ENCODE measurements at places on chromosomes 5 and 9.

- no peak for DNase-seq
These were observed 25.2 kb downstream of the NEURL1B start for GRCh38 chr5:172666251-172666650.

GRCh38 chr5:151805414-151806223 lies 33.9 kb downstream of the G3BP1 start:
- DNase-seq, result no peak

DNA sequence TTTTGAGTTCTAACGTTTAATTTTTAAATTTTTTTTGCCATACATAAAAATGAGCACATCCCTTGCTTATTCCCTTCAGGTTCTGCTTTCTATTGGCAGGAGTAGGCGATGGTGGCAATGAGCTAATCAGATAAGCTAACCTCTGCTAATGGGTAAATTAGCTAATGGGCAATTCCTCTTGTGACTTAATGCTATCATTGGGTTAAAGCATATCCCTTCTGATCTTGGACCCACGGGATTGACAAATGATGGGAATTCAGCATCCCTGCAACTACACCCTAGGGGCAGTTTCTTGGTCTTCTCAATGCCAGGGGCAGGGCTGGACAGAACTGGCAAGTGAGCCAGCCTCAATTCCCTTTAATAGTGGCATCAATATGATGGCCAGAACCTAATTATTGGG lies 70.2 kb upstream of the IL12B start:
- DNase-seq, result no peak

DNA sequence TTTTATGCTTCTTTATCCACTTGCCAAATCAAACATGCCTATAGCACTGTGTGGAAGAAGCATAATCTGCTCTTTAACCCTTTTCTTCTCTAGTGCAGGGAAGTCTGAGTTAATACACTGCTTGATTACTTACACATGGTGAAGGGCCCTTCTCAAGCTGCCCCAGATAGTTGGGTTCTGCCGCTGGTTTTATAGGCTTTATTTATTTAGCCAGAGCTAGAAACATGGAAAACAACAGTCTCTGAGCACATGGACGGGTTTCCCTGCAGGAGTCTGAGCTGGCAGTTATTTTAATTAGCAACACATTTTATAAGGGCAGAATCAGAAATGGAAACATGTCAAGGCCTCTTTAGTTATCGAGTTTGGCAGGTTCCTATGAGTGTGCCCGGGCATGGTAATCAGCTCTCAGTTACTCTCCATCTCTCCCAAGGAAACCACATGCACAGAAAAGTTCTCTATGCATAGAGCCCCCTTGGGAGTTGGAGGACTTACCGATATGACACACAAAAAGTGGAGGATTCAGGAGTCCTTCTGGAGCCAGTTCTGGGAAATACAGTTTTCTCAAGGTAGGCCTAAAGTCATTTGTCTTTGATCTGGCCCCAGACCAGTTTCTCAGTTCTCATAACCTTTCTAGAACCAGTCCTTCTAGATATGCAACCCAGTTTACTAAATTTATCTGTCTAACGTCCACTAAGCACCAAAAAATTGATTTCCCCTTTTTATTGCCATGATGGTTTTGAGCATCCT lies 564.8 kb downstream of the ACTL7B start:
- no peak for DNase-seq

- DNase-seq, result no peak
These were observed 104.6 kb downstream of the CACNA1B start for GRCh38 chr9:137982200-137982599.

DNA sequence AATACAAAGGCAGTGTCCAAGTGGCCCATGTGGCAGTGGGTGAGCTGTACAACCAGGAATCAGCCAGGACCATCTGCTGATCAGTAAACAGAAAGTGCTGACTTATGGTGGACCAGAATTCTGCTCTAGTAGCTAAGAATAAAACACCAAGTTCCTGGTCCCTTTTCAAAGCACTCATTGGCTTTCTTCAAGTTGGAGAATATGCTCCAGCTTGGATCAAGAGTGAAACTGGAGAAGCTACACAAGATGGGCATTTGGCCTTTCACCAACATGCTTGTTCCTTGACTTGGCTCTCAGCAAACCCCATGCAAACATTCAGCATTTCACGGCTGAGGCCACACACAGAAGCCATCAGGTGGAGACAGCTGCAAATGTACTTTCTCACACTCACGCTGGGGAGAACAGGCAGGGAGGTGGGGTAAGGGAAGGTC lies 32.1 kb downstream of the MARCHF3 start:
- no peak for DNase-seq

GRCh38 chr9:2591967-2592366 lies 29.6 kb upstream of the VLDLR start:
- DNase-seq, result no peak

GRCh38 chr5:54909911-54910870 lies 75.2 kb downstream of the ESM1 start:
- no peak for DNase-seq

GRCh38 chr5:113713051-113713450 lies 199.6 kb downstream of the YTHDC2 start:
- no peak for DNase-seq

- DNase-seq, result no peak
These were observed 616.3 kb downstream of the SLCO4C1 start for GRCh38 chr5:101679816-101680215.

GRCh38 chr5:141664733-141665461 lies 13.7 kb upstream of the FCHSD1 start:
- DNase-seq, result peak; percentile 57

DNA sequence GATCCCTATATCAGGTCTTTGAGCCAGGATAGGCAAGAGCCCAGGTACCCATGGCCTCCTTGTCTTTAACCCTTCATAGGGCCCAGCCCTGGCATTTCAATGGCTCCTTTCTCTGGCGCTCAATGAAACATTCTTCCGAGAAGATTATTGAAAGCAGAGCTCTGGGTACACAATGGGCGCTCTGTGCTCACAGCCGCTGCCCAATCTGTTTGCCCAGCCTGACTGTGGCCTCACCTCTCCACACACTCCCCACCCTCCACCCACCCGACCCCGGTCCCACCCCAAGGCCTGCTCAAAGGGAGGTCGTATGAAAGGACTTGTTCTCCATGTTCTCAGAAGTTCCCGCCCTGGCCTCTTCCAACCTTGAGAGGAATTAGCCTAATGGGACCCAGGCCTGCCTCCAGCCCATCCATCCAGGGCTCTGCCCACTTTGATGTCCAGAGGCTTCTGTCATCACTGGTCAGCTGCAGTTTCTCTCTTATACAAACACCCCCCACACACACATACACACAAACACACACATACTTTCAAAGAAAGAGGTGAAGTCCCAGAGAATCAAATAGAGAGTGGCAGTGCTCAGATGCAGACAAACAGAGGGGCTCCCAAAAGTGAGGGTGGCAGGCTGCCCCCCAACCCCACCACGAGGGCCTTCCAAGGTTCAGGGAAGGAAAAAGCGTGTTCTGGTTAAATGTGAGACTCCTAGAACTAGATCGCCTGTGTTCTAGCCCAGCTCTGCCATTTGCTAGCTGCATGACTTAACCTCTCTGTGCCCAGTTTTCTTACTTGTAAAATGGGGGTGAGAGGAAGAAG lies 5.1 kb upstream of the ARSI start:
- DNase-seq, result no peak

DNA sequence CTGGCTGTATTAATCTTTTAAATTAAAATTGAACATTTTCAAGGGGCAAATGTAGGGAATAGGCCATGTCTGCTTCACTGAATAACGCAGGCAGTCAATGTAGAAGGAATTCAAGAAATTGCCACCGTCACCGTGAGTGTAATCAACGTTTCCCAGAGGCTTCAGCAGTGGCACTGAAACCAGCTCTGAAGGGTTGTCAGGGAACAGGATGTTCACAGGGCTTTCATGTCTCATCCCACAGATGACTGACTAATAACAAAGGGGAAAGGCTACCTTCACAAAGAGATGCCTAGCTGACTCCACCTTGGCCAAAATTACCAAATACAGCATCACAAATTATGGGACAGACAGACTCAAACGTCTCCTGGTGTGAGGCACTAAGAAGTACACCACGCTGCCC lies 70.4 kb upstream of the SIMC1 start:
- DNase-seq, result no peak

- DNase-seq, result peak; percentile 63
These were observed at the start of gene GRK6 for GRCh38 chr5:177426566-177427210. Gene GRK6 (plus strand): TSS chr5:177426676. CDS start chr5:177426846, 170 bp downstream.

GRCh38 chr9:102551346-102551745 lies 443.8 kb upstream of the CYLC2 start:
- DNase-seq, result no peak

DNA sequence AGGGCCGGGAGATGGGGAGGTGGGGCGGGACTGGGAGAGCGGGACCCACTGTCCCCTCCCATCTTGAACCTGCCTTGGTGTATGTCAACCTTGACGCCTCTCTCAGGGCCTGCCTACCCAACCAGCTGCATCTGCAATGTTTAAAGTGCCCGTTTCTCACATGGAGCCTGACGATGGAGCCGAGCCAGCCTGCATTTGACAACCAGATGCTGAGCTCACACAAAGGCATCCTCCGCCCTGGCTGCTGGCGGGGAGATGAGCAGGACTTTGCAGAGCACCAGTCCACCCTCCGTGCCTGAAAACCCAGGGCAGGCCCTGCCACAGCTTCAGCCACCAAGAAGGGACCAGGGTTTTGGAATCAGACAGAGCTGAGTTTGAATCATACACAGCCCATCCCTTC lies 141.1 kb upstream of the SMIM23 start:
- no peak for DNase-seq

DNA sequence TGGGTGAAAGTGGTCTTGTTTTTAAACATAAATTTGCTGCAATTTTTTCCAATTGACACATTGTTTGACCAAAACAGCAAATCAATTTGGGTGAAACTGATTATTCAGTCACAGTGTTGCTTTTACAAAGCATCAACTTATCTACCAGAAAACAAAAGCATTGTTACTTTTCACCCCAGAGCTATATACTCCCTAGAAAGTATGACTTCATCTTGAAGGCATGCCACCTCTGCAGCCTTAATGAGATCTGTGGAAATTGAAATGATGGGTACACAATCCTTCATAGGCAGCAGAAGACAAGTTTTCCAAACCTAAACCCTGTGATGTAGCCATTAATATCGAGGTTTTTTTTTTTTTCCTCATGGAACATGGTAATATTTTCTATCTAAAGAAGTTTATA lies 615.9 kb downstream of the CHSY3 start:
- DNase-seq, result no peak

DNA sequence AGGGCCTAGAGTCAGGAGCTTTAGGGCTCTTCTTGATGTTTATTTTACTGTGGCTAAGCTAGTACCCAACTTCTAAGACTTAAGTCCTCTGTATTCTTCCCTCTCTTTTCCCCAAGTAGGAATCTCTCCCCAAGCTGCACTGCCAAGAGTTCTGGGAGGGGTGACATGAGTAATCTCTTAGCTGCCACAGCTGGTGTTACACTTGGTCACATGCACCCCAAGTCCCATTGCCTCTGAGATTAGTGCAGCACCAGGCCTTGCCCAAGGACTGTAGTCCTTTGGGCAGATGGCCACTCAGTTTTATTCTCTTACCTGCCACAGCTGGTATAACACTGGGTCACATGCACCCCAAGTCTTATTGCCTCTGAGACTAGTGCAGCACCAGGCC lies 114.7 kb upstream of the RIOK2 start:
- no peak for DNase-seq

GRCh38 chr5:148372166-148372725 lies 11.5 kb upstream of the FBXO38 start:
- no peak for DNase-seq

DNA sequence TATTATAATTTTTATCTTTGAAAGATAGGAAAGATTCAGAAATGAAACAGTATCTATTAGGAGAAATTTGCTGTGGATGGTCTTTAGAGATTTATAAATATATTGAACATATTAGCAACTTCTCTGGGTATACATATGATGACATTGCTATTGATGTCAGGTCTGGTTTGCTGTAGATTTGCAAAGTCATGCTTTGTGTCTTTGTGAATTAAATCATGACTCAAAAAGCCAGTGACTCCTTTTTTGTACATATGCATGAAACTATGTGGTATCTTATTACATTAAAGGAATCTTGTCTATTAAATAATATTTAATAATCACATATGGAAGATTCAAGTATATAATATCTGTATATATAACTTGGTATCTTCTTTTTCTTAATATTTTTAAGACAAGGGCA lies 141.9 kb downstream of the ST8SIA4 start:
- no peak for DNase-seq

- DNase-seq, result no peak
These were observed 84.8 kb downstream of the KDM4C start for GRCh38 chr9:6842584-6842947.

GRCh38 chr5:5492087-5492933 lies 69.8 kb downstream of the ICE1 start:
- no peak for DNase-seq

DNA sequence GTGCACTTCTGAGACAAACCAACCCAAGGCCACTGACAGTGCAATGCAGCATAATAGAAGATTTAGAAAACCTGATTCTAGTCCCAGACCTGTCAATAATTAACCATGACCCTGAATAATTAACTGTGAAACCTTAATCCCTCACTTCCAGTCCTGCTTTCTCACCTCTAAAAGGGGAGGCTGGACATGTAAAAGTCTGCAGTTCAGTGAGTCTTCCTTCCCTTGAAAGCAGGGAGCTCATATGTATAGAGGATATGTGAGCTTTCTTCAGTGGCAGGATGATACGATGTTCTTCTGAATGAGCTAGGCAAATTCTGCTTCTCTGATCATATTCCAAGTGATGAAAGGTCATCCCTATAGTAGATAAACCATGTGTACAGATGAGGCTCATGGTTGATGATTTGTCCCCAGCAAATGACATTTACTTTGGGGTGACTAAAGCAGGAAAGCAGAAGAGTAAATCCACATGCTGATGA lies 2.9 kb downstream of the KCNV2 start:
- DNase-seq, result no peak

DNA sequence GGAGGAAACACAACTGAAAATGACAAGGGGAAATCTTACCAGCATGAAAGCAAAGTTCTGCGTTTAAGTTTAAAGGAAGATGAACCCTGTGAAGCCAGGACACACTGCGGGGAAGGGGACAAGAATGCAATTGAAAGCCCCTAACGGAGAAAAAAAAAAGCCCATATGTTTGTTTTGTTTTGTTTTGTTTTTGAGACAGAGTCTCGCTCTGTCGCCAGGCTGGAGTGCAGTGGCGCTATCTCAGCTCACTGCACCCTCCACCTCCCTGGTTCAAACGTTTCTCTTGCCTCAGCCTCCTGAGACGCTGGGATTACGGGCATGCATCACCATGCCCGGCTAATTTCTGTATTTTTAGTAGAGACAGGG lies 2.9 kb downstream of the STK10 start:
- DNase-seq, result no peak

DNA sequence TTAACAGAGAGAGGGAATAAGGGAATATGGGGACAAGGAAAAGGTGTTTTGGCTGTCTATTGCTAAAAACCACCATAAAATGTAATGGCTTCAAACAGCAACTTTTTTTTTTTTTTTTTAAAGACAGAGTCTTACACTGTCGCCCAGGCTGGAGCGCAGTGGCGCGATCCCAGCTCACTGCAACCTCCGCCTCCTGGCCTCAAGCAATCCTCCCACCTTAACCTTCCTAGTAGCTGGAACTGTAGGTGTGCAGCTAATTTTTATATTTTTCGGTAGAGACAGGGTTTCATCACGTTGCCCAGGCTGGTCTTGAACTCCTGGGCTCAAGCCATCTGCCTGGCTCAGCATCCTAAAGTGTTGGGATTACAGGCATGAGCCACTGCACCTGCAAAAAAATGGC lies 4.3 kb upstream of the SPATA24 start:
- DNase-seq, result no peak
